ENCODE measurements at places on chromosomes 6 and 20.

DNA sequence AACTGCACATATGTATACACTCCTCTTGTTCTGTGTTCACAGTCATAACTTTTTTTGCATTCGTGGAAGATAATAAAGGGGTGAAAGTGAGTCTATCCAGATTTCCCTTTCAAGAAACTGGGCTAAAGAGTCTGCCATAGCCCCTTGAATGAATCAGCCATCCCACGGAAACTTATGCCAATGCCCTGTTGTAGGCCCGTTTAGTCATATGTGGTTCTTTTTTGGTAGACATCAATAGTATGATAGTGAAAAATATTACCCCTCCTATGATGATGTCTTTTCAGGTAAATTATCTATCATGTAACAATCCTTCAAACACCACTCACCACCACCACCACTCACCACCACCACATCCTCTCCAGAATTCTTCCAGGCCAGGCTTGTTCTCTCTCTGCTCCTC, 99.9 kb upstream of the MYLIP start:
- no peak for DNase-seq

DNA sequence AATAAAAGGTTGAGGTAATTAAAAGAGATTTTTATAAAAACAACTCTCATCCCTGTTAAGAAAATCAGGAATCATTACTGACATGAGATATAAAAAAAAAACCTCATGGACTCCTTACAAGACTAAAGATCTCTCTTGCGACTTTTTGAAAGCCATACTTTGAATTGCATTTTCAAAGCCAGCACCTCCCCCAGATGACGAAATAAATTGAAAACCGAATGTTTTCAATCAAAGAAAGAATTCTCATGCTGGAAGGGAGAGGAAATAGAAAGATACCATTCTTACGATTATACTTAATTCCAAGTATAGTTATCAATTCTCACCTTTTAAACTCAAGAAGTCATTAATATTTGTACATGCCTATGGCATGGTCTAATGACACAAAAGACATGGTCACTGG, 452.3 kb downstream of the GJA1 start:
- DNase-seq = no peak

- no peak for DNase-seq
These were observed 5.3 kb upstream of the FUCA2 start for GRCh38 chr6:143516690-143517446.

GRCh38 chr6:105859457-105859856, 226.7 kb upstream of the PRDM1 start:
- no peak for DNase-seq

- DNase-seq = no peak
These were observed 46.1 kb upstream of the TMEM217 start for GRCh38 chr6:37303891-37304503.

GRCh38 chr6:156197513-156197912, 579.7 kb upstream of the ARID1B start:
- DNase-seq = no peak

DNA sequence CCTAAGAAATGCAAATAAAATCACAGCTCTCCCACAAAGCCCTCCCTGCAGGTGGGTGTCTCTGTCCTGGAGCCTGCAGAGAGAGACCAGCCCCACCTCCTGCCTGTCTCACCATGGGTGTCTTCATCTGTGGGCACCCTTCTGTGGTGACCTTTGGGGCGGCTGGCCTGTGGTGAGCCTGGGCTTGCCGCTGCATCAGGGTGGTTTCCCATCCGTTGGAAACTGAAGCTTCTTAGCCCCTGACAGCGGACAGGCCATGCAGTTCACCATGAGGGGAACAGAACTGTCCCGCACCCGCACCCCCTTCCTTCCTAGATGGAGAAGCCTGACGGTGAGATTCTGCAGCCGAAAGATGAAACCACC, 42.3 kb upstream of the FRMD1 start:
- DNase-seq = no peak

- DNase-seq = no peak
These were observed 60.8 kb downstream of the RTN4IP1 start for GRCh38 chr6:106568530-106568929.

DNA sequence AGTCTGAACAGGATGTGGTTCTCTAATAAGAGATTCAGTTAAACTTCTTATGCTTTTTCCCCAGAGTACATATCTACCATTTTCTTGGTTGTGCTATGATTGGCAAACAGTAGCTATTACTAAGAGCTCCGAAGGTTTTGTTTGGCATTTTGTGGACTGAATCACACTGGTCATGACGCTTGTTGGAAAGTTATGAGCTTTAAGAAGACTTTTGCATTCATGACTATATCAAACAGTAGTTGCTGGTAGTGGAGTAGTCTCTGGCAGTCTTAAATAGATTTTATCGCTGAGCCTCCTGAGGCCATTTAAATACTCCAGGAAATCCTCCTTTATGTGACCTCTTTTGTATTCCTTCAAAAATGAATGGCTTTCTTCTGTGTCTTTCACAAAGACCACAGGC, 40.8 kb downstream of the CCDC170 start:
- no peak for DNase-seq

DNA sequence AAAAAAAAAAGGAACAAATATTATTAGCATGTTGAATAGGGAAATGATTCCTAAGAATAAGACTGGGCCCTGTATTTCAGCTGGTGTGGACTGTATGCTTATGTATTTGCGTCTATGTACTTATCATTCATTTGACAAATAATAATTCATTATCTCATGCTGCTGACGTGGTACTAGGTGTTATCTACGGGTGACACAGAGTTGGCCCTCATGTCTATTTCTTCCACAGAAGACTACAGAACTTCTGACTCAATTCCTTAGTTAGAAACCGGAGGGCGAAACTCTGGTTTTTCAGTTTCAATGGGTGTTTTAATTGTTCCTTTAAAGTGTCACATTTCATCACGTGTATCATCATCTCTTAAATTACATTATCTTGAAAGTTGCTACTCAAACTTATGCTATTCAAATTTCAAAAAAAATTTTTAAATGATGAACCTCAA, 305.9 kb downstream of the CLIC5 start:
- no peak for DNase-seq

- no peak for DNase-seq
These were observed 157.0 kb downstream of the MRPL14 start for GRCh38 chr6:43970068-43970912.

GRCh38 chr6:6581054-6581453, 7.5 kb upstream of the LY86 start:
- no peak for DNase-seq

- no peak for DNase-seq
These were observed 545.6 kb downstream of the PKHD1 start for GRCh38 chr6:51541847-51542246.

- DNase-seq = no peak
These were observed 49.0 kb upstream of the RNF24 start for GRCh38 chr20:4064144-4064909.

GRCh38 chr6:43963203-43963602, 164.0 kb downstream of the MRPL14 start:
- no peak for DNase-seq

DNA sequence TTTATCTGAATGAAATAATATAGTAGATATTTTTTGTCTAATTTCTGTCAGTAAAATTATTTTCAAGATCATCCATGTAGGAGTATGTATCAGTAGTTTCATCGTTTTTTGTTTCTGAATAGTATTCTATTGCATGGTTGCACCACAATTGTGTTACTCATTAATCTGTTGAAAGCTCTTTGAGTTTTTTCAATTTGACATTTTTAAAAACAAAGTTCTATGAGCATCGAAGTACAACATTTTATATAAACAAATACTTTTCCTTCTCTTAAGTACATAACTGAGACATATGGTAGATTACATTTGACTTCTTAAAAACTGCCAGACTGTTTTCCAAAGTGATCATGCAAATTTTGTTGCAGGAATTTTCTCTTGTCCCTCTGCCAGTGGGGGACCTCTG, 1113.1 kb upstream of the CITED2 start:
- DNase-seq = no peak

GRCh38 chr6:84847390-84848160, 83.2 kb upstream of the TBX18 start:
- DNase-seq = no peak

DNA sequence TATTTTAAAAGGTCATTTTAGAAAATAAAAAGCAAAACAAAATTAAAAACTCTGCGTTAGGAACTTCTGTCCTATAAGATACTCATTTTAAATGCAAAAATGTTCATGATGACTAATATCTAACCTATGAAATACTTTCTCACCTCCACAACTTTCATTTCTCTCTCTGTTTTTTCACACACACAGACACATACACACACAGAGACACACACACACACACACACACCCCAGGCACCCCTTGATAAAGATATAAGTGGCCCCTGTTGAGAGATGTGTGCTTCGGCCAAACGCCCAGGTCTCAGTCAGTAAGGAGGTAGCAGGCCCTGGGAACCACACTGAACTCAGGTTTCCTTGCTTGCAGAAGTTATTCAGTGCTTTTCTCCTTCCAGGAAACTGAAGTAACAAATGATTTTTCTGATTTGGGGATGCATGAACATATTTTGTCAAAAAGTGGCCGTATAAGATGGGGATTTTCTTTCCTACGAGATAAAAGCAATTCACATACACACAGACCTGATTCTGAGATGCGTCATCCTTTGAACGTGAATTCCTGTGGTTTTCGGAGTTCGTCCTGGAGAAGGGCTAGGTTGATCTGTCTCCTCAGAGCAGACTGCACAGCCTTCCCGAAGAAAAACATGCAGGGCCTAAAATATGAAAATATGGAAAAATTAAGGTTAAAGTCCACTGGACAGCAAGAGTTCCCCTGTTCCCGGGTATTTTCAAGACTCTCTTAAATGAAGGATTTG, 306.8 kb upstream of the FOXQ1 start:
- no peak for DNase-seq

All from epithelial cell of proximal tubule (primary cell).